ENCODE measurements at places on chromosomes 4 and X. TPM values are rescaled to one million over a fixed set of nuclear protein-coding genes. Genes with fewer than 3 reads are reported as not detected.

- no peak for DNase-seq
Observed at GRCh38 chr4:185119927-185120630, 23.0 kb upstream of the SLC25A4 start.

GRCh38 chr4:54076673-54077072, 12.3 kb upstream of the CHIC2 start:
- DNase-seq: no peak

GRCh38 chrX:42694260-42694815, 83.6 kb downstream of the PPP1R2C start:
- DNase-seq: no peak

GRCh38 chrX:49291615-49292337, 11.7 kb upstream of the GAGE10 start:
- no peak for DNase-seq

- peak; percentile 52 for DNase-seq
Observed at GRCh38 chr4:16226816-16227461, 668 bp upstream of the TAPT1 start.

GRCh38 chr4:10083331-10083771, 33.2 kb downstream of the WDR1 start:
- no peak for DNase-seq

GRCh38 chr4:149845743-149846142, 30.1 kb upstream of the IQCM start:
- no peak for DNase-seq

- no peak for DNase-seq
Observed at GRCh38 chr4:138410266-138410665, 168.1 kb upstream of the SLC7A11 start.

GRCh38 chrX:112849016-112849415, 8.4 kb upstream of the AMOT start:
- no peak for DNase-seq

- no peak for DNase-seq
Observed at GRCh38 chr4:80918004-80918403, 112.5 kb upstream of the BMP3 start.

- no peak for DNase-seq
Observed at GRCh38 chrX:30270639-30271038, 23.7 kb downstream of the MAGEB1 start.

DNA sequence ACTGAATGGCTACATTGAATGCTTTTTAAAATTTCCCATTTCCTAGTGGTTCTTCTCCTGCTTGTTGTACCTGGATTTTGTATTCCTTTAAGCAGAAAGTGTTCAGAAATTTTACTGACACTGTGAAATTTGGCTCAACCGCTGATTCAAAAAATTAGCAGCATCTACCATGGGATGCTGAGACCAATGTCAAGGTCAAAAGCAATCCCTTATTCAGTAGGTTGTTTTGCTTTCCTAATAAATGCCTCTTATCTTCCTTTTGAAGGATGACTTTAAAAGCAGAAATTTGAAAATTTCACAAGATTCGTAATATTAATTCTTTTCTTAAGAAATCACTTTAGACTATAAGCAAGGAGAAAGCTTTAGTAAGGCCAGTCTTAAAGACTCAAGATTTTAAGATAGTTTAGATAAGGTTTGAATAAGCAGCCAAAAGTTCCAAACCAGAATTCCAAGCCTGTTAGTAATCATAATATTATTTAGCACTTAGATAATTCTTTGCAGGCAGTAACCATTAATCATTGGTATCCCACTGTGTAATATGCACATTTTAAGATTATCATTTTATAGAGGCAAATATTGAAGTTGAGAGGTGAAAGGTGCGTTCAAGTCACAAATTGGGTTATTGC, 508.8 kb downstream of the ANKRD50 start:
- DNase-seq: no peak

DNA sequence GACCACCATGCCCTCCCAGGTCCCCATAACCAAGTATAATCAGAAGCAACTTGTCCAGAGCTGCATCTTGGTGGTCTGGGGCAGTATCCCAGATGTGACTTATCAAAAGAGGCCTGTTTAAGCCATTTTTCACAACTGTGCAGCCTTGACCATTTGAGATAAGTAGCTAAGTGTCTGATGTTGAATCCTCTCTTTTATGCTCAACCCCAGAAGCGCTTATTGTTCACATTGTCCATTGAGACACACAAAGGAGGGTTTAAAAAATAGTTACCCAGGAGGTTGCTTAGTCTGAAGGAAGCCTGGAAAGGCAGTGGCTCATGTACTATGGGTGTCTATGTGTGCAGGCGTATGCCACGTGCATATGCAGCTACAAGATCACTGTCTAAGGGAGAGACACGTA, 27.0 kb downstream of the ENPP6 start:
- no peak for DNase-seq

DNA sequence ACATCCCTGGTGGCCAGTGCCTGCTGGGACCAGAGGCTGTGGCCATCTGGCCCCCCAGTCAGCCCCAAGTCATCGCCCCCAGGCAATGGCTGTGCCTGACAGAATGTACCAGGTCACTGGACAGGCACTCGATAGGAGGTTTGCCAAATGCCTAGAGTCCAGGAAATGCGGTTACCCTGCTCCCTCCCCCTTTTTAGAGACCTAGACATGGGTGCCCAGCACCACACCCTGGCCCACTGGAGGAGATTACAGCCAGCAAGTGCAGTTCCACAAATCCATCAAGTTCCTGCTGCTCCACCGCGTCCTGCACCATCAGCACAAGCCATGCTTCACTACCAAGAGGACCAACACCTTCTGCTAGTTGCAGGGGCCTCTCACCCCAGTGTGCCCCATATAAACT, 16.2 kb upstream of the ZFX start:
- DNase-seq: no peak

GRCh38 chr4:89254847-89255246, 52.8 kb downstream of the GPRIN3 start:
- peak; percentile 37 for DNase-seq

- DNase-seq: no peak
Observed at GRCh38 chr4:73862322-73862721, 6.9 kb upstream of the CXCL1 start.

DNA sequence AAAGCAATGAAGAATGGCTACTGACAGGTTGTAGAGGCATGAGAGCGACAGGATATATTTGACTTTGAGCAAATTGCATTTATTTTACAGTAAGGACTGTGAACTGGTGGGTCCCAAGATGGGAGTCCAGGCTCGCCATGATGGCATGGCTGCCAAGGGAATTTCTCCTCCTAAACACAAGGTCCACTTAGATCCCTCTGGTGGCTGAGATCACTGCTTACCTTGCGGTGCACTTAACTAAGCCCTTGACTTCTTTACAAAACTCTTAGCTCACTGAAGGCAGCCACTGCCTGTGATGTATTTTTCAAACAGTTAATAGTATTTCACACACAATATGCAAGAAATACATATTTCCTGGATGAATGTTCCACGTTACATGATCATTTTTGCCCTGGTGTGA, 50.3 kb upstream of the SORBS2 start:
- no peak for DNase-seq

DNA sequence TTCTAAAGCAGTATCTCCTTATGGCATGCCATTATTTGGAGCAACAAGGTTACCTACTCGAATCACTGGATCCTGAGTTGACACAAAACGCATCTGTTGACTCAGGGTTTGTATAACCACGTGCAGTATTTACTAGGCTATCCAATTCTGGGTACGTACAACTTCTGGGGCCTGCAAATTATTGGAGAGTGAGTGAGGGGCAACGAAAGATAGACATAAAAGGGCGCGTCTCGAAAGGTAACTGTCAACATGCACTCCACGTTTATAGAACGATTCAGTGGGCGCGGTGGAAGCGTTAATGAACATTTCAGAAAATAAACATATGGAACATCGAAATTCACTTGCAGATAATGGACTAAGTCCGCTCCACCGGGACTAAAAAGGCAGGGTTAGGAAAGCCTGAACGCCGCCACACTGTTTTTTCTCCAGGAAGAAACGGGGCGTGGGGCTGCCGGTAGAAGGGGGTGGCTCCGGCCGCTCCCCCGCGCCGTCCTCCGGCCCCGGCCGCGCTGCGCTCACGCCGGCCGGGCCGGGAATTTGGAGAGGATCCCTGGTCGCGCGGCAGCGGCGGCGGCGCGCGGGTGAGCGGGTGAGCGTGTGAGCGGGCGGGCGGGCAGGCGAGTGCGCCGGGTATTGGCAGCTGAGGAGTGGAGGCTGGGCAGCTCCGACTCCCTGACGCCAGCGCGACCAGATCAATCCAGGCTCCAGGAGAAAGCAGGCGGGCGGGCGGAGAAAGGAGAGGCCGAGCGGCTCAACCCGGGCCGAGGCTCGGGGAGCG, at the start of gene SMAD1:
TSS of gene SMAD1 (plus strand) at position 690 of the 778 bp plus-strand sequence. CDS start 32,761 bp downstream, outside the sequence.
- DNase-seq: peak; percentile 85

DNA sequence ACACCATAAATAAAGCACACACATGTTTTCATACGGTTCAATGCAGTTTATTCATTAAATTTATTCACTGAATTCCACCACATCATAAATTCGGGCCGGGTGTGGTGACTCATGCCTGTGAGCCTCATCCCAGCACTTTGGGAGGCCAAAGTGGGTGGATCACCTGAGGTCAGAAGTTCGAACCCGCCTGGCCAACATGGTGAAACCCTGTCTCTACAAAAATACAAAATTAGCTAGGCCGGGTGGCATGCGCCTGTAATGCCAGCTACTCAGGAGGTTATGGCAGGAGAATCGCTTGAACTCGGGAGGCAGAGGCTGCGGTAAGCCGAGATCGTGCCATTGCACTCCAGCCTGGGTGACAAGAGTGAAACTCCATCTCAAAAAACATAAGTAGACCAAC, 131.6 kb downstream of the PDS5A start:
- DNase-seq: no peak

DNA sequence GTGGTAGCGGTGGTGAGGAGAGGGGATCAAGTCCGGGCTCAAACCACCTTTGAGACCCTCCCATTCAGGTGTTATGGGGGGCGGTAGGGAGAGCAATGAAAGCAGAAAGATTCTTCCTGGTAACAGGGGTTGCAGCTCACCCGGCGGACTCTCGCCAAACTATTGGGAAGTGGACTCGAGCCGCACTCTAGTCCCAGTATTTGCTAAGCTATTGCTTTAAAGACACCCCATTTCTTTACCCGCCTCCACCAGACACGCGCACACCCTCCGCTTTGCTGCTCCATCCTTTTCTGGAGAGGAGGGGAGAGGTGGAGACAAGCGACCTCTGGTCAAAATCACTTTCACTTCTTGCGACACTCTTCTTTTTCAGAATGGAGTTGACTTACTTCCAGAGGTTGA, 625 bp upstream of the GABRA4 start:
- DNase-seq: no peak

GRCh38 chr4:113435893-113436292, 325.6 kb downstream of the CAMK2D start:
- no peak for DNase-seq

DNA sequence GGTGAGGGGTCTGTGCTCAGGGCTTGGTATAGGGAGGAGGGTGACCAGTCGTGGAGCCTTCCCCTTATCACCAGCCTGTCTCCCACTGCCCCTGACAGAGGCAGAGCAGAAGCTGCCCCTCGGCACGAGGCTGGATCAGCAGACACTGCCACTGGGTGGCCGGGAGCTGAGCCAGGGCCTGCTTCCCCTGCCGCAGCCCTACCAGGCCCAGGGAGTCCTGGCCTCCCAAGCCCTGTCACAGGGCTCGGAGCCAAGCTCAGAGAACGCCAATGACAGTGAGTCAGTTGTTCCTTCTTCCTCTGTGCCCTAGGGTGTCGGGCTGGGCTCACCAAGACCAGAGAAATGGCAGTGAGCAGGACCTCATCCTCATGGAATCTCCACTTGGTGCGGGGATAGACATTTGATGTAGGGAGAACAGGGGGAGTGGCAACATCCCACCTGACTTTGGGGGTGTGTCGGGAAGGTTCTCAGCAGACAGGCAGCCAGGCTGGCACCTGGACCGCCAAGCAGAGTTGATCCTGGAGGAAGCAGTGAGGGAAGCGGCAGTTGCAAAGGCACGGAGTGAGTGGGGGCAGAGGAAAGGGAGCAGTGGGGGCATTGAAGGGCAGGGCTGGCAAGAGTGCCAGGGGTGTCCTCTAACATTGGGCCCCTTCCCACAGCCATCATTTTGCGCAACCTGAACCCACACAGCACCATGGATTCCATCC, 14.3 kb upstream of the UBA1 start:
- DNase-seq: no peak

DNA sequence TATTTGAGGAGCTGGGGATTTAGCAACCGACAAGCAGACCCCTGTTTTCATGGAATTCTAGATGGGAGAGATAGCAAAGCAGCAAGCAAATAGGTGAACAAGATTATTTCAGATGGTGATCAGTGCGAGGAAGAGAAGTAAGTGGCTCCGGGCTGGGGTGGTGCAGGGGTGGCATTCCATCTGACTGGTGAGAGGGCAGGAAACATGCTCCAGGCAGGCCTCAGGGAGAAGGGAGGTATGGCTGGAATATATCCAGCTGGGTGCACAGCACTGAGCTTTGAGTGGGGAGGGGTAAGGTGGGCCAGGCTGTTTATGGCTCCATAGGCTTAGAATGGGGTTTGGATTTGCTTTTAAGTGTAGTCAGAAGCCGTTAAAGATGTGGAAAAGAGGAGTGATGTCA, 21.2 kb downstream of the PTTG2 start:
- DNase-seq: no peak

DNA sequence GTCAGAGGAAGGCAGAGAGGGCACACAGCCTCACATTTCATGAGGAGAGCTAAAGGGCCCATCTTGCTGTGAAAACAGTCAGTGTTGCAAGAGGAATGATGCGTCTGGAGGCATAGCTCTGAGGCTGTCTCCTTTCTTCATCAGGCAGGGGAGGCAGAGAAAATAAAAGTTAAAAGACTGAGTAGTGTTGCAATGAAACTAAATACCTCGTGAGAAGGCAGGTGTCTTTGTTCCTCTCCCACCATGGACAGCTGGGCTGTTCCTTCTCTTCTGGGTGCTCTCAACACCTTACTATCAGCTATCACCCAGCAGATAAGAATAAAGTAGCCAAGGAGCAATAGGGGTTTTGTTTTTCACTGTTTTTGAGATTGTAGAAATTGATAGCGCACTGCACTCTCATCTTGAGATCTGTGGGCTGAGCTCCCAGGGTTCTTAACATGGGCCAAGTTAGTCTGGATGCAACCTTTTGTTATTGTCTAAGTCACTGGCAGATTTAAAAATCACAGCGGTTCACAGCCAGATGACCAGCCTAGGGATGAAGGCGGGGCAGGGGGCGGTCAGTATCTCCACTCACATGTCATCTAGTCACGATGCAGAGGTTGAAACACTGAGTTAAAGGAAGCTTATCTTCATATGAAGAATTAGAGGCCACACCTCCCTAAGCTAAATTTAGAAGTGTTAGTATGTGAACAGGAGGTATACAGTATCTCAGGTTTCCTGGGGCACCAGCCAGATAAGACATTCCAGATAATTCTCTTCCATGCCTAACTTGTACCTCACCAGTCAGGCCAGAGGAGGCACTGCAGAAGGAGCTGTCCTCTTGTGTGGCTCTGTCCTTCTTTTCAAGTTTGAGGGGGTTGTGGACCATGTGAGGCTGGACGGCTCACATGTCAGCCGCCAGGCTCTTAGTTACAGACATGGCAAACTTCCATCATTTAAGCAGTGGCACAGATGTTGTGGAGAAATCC, 36.9 kb downstream of the PARM1 start:
- DNase-seq: no peak

The MAGED4 gene
- 2.3 TPM for total RNA-seq

The BTC gene
- total RNA-seq: 2.9 TPM

The RASSF6 gene
- total RNA-seq: 36.2 TPM

The RNF128 gene
- total RNA-seq: 43.0 TPM

The PCDH18 gene
- 3.1 TPM for total RNA-seq

The NEXMIF gene
- total RNA-seq: 1.4 TPM

The RIBC1 gene
- total RNA-seq: 0.47 TPM

The TLR10 gene
- 0.70 TPM for total RNA-seq

The GPR173 gene
- total RNA-seq: 0.67 TPM

The CFAP99 gene
- 0.46 TPM for total RNA-seq

The RTL9 gene
- total RNA-seq: not detected

The PI4K2B gene
- total RNA-seq: 28.4 TPM

The UNC5C gene
- total RNA-seq: 5.9 TPM

The MAGED1 gene
- 76.1 TPM for total RNA-seq

The SMIM31 gene
- 31.9 TPM for total RNA-seq

The NKX6-1 gene
- total RNA-seq: not detected
